ENCODE measurements at places on chromosomes 11 and 22.

GRCh38 chr22:23652286-23652685 lies 20.2 kb upstream of the DRICH1 start:
- DNase-seq = no peak

DNA sequence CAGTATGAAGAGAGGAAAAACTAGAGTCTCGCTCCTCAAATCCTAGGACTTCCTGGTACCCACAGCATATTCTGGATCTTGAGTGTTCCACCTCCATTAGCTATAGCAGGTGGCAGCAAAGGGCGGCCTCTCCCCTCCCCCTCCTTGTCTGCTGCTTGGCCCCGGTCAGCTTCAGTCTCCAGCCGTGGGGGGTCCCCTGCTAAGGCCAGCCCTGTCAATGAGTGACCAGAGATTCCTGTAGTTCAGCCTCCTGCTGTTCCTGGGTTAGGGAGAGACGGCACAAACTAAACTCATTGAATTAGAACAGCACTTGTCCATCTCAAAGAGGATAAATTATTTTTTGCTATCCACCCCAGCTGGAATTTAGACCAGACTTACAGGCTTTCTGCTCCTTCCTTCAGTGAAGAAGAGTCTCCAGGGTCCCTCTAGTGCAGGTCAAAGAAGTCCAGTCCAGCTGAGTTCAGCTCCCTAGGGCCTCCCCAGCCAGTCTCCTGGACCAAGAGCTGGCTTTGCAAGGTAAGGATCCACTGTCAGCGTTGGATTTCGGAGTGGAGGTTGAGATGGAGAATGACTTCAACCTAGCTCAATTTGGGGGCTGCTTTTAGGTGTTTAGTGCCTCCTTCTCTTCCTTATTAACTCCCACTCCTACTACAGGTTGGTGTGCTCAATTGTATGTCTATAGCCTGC lies 1.1 kb upstream of the PHLDB1 start:
- no peak for DNase-seq

- no peak for DNase-seq
Observed at GRCh38 chr11:44475114-44475686, 90.3 kb upstream of the CD82 start.

DNA sequence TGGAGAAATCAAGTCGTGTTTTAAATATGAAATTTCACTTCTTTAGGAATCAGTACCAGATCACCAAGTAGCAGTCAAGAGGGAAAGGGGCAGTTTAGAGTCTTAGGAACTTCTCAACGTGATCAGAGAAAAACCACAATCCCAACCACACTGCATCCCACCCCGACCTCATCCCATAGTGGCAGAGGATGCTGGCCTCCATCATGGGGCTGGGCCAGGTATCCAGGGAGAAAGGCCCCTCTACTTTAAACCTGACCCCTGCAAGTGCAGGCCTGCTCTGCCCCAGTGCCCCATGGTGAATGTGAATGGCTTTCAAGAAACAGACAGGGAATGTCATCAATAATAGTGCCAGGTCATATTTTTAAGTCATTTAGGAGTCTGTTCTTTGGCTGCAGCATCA lies 12.1 kb downstream of the CHST1 start:
- DNase-seq = no peak

DNA sequence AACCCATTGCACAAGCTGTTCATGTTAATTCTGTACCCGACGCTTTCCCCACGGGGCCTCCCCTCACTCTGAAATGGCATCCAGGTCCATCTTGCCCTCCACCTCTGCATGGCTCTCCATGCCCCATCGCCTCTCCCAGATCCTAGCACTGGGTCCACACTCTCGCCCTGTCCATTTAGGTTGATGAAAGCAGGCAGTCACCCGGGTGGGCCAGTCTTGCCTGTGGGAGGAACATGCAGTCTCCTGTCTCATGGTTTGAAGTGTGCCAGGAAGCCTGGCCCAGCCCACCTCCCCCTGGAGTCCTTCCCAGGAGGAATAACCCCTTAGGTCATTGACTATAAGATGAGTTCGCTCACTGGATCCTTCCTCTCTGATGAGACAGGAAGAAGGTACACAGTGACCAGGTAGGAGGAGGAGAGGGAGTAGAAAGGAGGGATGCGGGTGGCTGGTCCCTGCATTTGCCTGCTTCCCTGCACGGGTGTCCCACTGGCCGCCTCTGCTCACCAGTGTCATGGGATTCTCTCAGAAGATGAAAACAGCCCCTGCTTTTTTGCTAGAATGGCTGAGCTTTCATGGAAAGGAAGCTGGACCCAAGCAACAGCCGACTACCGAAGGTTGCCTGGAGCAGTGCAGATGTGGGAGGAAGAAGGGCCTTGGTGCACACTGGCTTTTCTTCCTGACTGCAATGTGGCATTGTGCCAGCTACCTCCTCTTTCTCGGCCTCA lies 6.8 kb downstream of the TMEM121B start:
- no peak for DNase-seq
